Activated CD8-positive, alpha-beta memory T cell treated with anti-CD3 and anti-CD28 coated beads for 48 hours (primary cell): ENCODE measurements at places on chromosomes 16 and 17.

GRCh38 chr17:74547736-74548135 lies 1.8 kb upstream of the CD300C start:
- no peak for DNase-seq

- DNase-seq, result no peak
Measured at GRCh38 chr17:20280851-20281250, 186.5 kb downstream of the LGALS9B start.

GRCh38 chr17:59038734-59039133 lies 67.9 kb downstream of the TRIM37 start:
- no peak for DNase-seq

GRCh38 chr17:64081802-64082799 lies 47.8 kb downstream of the ERN1 start:
- DNase-seq, result no peak

DNA sequence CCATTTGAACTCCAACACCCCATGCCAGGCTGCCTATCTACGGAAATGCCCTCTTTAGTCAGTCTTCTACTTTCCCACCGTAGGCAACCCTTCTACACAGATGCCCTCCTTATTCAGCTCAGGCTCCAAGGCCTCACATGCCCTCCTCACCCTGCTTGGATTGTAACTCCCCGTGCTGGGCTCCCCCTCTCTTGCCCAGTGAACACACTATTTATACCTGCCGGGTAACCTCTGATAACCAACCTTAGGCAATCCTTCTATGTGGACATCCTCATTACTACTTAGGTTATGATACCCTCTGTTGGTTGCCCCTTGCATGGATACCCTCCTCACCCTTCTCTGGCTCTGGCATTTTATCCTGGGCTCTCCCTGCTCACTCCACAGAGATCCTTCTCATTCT lies 50.3 kb downstream of the NFAT5 start:
- DNase-seq, result no peak

GRCh38 chr17:68840073-68840472 lies 115.1 kb downstream of the ABCA8 start:
- DNase-seq, result no peak

DNA sequence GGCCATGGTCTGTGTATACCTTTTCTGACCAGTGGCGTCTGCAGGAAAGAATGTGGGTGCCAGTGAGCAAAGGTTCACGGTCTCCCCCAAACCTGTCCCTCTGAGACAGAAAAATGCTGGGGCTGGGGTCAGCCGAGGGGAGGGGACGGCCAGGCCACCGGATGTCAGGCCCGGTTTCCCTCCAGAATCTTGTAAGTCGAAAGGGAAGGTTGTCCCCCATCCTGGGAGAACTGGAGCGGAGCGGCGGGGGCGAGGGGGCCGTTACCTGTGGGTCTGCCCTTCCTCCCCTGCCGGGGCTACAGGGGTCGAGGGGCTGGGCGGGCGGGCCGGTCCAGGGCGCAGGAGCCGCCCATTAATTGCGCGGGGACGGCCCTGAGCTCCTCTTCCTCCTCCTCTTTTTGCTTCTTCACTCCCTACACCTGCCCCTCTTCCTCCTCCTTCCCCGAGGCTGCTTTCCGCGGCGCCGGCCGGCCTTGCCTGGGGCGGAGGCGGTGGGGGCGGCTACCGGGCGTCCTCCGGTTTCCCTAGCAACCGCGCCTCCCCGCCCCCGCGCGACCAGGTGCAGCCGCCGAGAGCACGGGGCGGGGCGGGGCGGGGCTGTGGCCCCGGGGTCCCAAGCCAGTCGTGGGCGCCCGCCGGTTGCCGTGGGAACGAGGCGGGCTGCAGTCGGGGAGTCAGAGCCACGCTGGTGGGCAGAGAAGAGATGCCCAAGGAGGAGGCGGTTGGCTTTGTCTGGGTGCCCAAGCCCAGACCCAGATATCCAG lies at the start of gene MARCHF10:
Gene MARCHF10 (minus strand): TSS at position 503 of the 764 bp plus-strand sequence. CDS start 6,579 bp downstream, outside the sequence.
- peak; percentile 18 for DNase-seq

DNA sequence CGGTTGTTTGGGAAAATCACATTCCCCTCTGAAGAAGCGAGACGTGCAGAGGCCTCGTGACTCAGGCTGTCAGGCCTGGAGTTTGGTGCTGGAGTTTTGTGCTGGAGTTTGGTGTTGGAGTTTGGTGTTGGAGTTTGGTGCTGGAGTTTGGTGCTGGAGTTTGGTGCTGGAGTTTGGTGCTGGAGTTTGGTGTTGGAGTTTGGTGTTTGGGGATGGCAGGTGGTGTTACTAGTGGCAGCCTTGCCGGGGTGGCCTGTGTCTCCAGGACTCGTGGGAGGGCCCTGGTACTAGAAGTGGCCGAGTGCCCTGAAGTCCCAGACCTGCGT lies 12.6 kb downstream of the TBC1D24 start:
- DNase-seq, result no peak

DNA sequence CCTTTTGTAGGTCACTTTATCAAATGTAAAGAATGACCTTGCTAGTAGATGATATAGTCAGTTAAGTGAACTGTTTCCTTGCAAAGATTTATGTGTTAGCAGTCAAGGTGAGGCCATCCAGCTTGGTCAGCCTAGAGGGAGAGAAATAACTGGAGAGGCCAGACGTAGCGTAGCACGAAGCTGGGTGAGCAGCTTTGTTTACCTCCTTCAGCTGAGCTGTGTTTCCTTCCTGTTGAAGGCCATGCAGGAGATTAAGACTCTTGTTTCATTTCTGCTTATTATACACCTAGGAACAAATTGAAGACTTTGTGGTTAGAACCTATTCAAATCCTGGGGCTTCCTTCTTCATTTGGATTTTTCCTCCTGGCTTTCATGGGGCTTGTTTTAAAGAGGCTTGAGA lies 267.1 kb downstream of the PHKB start:
- DNase-seq, result no peak
